ENCODE measurements at places on chromosomes 7 and 10.

DNA sequence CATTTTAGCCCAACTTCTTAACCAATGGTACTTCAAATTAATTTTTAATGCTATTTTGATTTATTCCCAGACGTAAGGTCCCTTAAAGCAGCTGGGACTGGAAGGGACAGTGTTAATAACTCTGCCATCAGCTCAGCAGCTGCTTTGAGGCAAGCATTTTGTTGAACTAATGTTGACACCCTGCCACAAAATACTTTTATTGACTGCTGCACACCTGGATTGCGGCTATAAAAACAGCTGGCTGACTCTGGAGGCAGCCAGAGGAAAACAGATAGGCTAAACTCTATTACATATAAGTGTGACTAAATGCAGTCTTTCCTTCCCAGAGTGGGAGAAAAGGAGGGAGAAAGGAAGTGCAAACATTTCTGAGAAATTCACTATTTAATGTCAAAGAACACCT lies 77.6 kb downstream of the ETV1 start:
- DNase-seq = no peak

GRCh38 chr7:148717266-148717793 lies 18.6 kb downstream of the CUL1 start:
- DNase-seq = no peak

- DNase-seq = no peak
These were observed 171.2 kb downstream of the EBF3 start for GRCh38 chr10:129792864-129793263.

- no peak for DNase-seq
These were observed 40.6 kb upstream of the NPFFR1 start for GRCh38 chr10:70324339-70324861.

DNA sequence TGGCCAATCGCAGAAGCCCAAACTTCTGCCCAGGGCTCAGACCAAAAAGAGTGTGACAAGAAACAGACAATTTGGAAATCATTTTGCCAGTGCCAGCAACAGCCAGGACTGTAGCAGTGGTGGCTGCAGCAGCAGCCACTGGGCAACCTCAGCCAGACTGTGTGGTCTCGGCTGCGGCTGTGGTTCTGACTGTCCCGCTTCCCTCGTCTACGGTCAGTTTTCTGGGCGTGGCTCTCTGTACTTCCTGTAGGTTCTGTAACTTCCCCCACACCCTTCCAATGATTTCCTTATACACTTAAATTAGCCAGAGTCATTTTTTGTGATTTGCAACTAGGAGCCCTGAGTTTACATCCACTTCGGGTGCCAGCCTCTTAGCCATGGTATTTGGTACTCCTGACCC lies 39.9 kb downstream of the CYTH3 start:
- no peak for DNase-seq

GRCh38 chr10:78802866-78803265 lies 265.9 kb upstream of the ZMIZ1 start:
- no peak for DNase-seq

GRCh38 chr10:36736311-36736710 lies 389.1 kb upstream of the ANKRD30A start:
- DNase-seq = no peak

DNA sequence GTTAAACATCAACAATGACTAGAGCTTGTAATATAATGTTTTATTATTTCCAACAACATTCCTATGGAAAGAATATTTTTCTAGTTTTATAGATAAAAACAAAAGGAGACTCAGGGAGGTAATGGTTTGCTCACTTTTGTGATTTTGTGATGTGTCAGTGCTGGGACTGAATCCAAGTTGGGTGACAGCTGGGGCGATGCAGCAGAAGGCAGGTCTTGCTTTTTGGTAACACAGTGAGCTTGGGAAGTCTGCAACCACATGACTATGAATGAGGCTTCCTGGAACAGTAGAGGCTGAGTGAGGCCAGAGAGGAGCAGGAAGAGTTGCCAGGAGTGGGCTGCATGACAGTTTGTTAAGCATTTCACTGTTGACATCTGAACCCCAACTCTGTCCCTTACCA lies 4.9 kb upstream of the YKT6 start:
- no peak for DNase-seq

DNA sequence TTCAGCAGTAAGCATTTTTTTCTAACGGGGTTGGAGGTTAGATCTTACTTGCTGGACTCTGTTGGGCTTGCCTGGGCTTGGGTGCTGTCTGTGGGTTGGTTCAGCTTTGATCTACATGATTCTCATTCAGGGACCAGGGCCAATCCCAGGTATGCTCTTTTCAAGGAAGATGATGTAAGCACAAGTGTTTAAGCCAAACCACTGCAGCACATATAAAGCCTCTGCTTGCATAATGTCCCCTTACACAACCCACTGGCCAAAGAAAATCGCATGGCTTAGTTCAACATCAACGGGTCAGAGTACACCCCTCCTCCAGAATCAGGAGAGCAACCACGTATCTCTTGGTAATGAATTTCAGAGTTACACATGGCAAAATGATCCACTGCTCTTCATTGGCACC lies 83.9 kb downstream of the DNAJB9 start:
- no peak for DNase-seq

DNA sequence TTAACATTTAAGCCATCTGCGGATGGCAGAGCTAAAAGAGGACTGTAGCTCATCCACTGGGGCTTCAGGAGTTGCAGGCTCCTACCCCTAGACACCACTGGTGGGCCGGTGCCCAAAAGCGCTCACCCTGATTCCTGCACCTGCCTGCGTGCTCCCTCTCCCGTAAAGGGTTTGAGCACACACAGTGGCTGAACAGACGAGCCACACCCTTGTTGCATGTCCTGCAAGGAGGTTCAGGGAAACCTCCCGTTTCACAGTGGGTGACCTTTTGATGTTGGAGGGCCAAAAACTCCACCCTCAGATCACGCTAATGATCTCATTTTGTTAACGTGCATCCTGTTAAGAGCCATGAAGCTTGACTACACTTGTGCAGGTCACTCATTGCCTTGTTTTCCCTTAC lies 37.9 kb downstream of the SYPL1 start:
- no peak for DNase-seq

- no peak for DNase-seq
These were observed 291.6 kb upstream of the PPP2R2D start for GRCh38 chr10:131609176-131609575.

DNA sequence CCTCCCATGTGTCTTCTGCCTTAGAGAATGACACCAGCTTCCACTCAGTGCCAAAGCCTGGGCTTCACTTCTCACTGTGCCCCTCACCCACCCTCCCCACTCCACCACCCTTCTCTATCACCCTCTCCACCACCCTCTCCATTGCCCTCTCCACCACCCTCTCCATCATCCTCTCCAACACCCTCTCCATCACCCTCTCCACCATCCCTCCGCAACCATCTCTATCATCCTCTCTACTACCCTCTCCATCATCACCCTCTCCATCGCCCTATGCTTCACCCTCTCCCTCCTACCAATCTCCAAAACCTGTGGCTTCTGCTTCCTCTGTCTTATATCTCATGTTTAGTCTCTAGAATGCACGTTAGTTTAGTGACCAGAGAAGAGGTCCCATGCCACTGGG lies 91.0 kb upstream of the TMEM72 start:
- DNase-seq = no peak

- DNase-seq = no peak
These were observed 24.1 kb upstream of the BHLHA15 start for GRCh38 chr7:98187138-98187502.

All from activated CD4-positive, alpha-beta T cell treated with anti-CD3 and anti-CD28 coated beads, Interleukin-10, Interleukin-2, amounts not matched to agents 100 ng/mL and 50 ng/mL, durations not matched to agents 16 hours and 8 hours (primary cell).